ENCODE measurements at places on chromosomes 13 and 19.

GRCh38 chr13:32142956-32143375 is 111.4 kb downstream of the FRY start:
- DNase-seq, result no peak

GRCh38 chr19:46544651-46545050 is 49.0 kb upstream of the PNMA8B start:
- no peak for DNase-seq

GRCh38 chr13:112431734-112432133 is 55.6 kb downstream of the SPACA7 start:
- no peak for DNase-seq

DNA sequence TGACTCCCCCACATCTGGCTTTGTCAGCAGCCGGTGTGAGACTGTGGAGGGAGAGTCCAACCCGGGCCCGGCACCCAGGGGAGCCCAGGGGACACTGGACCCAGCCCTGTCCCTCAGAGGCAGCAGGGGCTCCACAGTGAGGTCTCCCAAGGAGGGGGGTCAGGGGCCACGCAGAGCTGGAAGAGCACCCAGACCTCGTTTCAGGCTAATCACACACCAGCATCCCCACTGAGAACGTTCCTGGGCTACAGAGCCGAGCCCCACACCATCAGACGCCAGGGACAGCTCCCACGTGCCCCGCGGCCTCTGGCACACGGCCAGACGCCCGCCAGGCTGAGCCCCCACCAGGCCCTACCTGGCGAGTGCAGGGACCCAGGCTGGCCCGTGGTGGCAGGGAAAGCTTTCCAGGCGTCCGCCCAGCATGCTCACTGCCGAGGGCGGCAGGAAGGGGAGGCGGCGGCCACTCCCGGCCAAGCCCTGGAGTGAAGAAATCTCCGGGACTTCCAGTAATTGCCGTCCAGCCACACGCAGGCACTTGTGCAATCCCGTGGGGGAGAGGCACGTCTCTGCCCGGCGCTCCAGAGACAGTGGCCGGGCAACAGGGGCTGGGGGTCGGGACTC is 19.2 kb downstream of the SBNO2 start:
- no peak for DNase-seq

GRCh38 chr19:49712397-49712859 is 21.5 kb downstream of the CPT1C start:
- no peak for DNase-seq

DNA sequence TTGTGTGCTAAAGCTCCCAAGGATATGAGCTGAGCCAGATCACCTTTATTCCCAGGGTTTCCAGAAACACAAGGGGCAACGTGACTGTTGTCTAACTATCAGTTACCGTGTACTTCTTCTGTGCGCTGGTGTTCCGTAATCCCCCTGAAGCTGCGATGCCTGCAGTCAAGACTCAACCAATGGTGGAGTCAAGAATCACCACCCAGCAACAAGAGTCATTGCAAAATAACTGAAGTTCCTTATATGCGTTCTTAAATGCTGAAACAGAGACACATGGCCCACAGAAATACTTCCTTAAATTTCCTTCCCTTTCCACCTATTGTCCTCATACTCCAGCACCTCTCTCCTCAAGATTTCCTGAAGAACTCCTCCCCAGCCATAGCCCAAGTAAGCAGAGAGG is 200.2 kb downstream of the KATNAL1 start:
- DNase-seq, result no peak

DNA sequence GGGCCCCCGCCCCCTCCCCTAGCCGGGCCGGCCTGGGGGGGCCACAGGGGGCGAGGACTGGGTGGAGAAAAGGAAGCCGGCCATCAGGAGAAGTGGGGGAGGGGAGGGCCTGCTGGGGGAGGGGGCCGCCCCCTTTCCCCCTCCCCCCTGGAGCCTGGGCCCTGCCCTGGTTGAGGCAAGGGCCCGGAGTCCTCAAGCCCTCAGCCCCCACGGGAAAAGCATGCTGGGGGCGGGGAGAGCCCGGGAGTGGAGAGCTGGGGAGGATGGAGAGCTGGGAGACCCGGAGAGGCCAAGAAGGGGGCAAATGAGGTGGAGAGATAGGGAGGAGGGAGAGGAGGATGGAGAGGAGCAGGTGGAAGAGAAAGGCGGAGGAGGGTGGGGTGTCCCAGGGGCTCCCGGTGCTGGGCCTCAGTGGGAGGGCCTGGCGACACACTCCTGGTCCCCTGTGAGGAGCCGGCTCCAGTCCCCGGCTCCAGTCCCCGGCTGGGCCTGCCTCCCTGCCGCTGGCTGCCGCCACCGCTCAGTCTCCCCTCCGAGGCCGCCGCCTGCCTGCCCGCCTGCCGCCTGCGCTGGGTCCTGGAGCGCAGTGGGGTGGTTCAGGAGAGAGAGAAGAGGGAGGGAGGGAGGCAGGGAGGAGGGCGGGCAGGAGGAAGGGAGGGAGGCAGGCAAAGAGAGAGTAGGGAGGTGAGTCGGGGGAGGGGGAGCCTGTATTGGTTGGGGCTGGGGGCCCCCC is at the start of gene GRIK5:
Gene GRIK5 (minus strand): TSS at position 588 of the 733 bp plus-strand sequence. CDS start 4,436 bp downstream, outside the sequence.
- no peak for DNase-seq

DNA sequence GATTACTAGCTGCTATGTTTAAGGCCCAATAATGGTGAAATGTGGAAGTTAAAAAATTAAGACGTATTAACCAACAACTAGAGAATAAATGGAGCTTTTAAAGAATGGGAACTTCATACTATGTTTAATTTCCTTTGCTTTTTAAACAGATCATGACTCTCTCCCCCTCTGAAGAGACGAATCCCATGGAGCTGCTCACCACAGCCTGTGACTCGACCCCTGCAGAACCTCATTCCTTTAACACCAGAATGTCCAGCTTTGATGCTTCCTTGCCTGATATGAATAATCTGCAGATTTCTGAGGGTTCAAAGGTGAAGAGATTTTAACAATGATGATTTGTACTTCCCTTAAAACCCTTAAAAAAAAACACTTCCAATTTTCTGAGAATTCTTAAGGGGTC is 53.0 kb downstream of the ZAR1L start:
- DNase-seq, result no peak

DNA sequence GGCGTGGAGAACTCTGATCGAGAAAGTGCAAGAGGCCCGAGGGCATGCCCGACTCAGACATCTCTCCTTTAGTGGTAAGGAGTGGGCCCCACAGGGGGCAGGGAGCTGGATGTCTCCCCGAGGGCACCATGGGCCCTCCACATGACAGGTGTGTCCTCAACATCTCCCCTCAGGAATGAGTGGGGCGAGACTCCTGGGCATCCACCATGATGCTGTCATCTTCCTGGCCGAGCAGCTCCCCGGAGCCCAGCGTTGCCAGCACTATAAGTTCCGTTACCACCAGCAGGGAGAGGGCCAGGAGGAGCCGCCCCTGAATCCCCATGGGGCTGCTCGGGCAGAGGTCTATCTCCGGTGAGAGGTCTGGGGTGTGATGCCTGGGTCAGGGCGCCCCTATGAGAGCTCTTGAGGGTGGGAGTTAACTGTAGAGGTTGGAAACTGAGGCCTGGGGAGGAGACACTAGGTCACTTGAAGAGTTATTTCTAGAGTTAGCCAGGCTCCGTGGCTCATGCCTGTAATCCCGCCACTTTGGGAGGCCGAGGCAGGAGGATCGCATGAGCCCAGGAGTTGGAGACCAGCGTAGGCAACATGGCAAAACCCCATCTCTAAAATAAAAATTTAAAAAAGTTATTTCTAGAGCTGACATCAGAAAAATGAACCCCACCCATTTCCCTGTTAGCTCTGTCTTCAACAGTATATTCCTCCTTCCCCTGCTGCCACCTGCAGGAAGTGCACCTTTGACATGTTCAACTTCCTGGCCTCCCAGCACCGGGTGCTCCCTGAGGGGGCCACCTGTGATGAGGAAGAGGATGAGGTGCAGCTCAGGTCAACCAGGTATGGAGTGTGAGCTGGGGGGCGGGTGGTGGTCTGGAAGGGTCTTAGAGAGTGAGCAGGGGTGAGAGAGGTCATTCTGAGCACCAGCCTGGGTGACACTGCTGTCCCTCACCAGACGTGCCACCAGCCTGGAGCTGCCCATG is 5.1 kb downstream of the IGFLR1 start:
- DNase-seq, result no peak

- DNase-seq, result no peak
Measured at GRCh38 chr19:56110515-56111448, 10.3 kb downstream of the ZNF787 start.

DNA sequence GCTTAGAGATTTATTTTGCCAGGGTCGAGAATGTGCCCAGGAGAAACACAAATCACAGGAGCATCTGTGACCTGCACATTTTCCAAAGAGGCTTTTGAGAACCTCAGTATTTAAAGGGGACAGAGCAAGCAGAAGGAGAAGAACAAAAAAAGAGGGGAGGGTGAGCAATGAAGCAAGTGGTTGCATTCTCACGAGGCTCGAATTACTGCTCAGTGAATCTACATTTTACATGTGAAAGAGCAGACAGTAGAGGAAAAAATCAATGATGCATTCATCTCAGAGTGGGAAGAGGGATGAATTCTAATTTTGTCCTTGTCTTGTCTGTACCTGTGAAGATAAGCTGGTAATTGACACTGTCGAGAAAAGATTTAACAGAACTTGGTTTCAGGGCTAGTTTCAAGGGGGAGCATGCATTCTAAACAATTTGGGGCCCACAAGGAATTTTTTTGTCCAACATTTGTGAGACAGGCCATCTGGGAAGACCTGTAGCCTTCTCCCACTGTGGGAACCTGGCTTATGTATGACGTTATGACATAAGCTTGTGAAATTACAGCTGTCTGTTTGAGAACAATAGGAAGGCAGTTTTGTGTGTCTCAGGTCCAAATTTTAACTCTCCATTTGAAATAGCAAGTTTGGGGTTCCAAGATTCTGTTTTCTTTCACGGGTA is 855.1 kb downstream of the SLITRK5 start:
- DNase-seq, result no peak

GRCh38 chr19:41377977-41378709 is 1.8 kb downstream of the TMEM91 start:
- DNase-seq, result no peak

GRCh38 chr13:41650706-41651105 is 193.4 kb downstream of the RGCC start:
- no peak for DNase-seq

- DNase-seq, result no peak
Measured at GRCh38 chr19:30566681-30567420, 194.7 kb downstream of the ZNF536 start.

DNA sequence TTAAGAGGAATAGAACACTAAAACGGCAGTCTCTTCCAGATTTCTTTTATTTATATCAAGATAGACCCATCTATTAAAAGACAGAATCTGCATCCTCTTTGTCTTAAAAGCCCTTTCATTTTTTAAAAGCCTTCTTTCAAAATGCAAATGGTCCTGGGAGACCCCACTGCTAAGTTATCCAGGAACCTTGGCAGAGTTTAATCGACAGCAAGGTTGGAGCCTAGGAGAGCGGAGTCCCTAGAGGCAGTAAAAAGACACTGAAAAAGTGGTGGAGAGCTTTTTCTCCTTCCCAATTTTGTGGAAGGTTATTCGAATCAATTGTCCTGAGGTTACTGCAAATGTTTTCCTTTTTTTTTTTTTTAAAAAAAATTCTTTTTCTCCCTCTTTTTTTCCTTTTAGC is 294.7 kb downstream of the NALCN start:
- no peak for DNase-seq

DNA sequence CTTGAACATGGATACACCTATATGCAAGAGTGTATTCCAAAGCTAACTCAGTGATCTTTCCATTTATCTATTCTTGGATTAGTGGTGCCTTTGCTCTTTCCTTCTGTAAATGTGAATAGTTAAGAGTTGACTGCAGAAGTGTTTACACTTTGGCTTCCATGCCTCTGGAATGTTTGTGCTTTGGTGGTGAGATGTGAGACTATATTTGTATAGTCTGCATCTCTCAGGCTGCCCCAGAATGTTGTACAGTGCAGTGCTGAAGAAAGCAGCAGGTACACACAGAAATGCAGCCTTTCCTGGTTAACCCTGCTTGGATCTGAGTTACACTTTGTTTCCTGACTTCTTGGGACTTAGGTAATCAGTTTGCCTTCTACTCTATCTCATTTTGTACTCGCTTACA is 90.2 kb downstream of the DNAJC15 start:
- DNase-seq, result no peak

GRCh38 chr19:10808937-10809649 is 26.9 kb downstream of the TMED1 start:
- DNase-seq, result no peak

GRCh38 chr19:49491804-49492572 is 4.2 kb upstream of the RPS11 start:
- no peak for DNase-seq

GRCh38 chr13:112435973-112436372 is 59.8 kb downstream of the SPACA7 start:
- DNase-seq, result no peak

DNA sequence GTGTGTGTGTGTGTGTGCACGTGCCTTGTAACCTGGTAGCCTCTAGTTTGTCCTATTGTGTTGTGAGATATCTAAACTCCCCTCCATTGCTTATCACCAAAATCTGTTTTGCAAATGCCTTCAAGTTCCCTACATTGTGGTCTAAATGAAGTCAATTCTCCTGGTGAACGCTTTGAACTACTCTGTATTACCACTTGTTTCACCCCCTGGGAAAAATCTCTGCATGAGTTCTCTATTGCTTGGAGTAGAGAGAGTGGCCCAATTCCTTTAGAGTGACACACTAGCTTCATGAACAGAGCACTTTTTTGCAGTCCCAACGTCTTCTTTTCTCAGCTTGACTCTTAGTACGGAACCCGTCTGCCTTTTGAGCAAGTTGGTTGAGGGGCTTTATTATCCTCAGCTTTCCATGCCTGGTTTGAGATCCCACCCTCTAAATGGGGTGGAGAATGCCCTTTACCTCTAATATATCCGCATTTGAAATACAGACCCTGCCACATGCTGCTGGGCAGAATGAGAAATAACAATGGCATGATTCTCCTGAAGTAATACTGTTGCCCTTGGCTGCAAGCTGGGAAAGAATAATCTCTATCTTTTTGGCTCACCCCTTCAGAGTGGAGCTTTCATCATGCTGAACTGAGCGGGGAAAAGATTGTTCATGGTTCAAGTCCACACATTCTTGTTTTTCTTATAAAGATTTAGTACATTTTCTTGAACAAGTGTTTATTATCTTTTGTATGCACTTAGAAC is 2545.3 kb downstream of the PCDH9 start:
- DNase-seq, result no peak

GRCh38 chr13:52808842-52809219 is 39.6 kb downstream of the PCDH8 start:
- DNase-seq, result no peak

- DNase-seq, result no peak
Measured at GRCh38 chr13:33251131-33251661, 34.4 kb downstream of the STARD13 start.

DNA sequence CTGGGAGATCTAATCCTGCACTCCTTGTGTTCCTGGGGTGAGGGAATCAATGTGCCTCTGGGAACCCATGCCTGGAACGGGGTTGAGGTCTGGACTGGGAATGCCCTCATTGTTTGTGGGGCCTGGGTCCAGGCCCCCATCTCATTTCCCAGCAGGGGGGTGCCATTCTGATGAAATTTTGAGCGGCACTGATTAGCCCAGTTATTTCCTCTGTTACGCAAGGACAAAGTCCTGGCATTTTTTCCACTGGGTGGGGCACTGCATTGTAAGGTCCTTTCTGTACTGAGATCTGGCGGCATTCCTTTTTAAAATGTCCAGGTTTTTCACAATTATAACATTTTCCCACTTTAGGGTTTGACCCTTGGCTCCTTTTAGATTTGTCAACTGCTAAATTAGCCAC is 14.8 kb downstream of the FPR3 start:
- DNase-seq, result no peak

GRCh38 chr13:46184277-46184699 is 2.3 kb upstream of the LCP1 start:
- peak; percentile 79 for DNase-seq
